Mucosa of descending colon (tissue), 3 donors: ENCODE measurements at places on chromosomes 11 and 22. TPM values are rescaled to one million over a fixed set of nuclear protein-coding genes. Genes with fewer than 3 reads are reported as not detected.

GRCh38 chr11:130068546-130068985 lies 1.1 kb upstream of the APLP2 start:
- DNase-seq, result no peak

DNA sequence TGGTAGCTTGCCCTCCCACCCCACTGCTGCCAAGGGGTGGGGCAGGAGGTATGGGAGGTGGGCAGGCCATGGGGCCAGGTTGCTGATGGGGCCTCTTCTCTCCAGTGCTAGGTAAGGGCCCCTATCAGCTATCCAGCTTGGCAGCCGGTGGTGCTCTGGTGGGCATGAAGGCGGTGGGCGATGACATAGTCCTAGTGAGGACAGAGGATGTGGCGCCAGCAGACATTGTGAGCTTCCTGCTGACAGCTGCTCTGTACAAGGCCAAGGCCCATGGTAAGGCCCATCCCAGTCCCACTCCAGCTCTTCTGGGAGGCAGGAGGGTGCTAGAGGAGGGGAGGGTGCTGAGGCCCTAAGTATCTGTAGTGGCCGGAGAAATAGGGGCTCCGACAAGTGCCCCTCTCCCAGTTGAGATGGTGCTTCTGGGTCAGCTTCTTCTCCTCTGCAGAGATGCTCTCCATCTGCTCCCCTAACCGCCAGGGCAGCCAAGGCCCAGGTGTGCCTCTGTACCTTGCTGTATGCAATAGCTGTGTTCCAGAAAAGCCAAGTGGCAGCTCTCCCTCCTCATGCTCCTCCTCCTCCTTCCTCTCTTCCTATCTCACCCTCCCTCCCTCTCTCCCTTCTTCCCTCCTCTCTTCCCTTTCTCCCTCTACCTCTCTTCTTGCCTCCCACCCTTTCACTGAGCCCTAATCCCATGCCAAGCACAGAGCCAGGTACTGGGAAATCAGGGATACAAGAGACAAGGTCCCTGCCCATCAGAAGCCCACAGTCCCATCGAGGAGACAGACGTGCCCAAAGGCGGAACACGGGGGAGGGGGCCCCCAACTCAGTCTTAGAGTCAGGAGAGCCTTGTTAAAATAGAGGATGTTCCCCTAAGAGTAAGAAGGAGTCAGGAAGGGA lies 55.3 kb downstream of the OTOG start:
- no peak for DNase-seq

- DNase-seq, result no peak
Measured at GRCh38 chr11:4454021-4454420, 4.9 kb downstream of the OR52K2 start.

GRCh38 chr11:19953336-19953735 lies 206.9 kb downstream of the DBX1 start:
- no peak for DNase-seq

GRCh38 chr11:111909378-111909777 lies 2.2 kb downstream of the CRYAB start:
- DNase-seq, result no peak

DNA sequence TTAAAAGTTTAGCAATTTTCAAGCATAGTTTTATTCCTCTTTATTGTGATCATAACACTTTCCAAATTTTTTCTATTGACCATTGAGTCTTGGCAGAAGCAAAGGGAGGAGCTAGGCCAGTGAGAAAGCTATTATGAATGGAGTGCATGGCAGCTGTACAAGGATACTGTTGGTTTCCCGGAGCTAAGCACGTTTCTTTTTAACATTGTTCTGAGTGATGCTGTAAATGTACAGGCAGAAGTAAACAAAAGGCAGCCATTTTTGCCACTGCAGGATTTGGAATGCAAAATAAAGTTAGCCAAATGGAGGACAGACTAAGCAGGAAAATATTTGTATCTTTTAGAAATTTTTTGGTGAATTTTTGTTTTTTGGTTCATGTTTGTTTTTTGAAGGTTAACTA lies 16.2 kb downstream of the CBL start:
- no peak for DNase-seq

- no peak for DNase-seq
Measured at GRCh38 chr11:85098996-85099395, 528.1 kb downstream of the DLG2 start.

DNA sequence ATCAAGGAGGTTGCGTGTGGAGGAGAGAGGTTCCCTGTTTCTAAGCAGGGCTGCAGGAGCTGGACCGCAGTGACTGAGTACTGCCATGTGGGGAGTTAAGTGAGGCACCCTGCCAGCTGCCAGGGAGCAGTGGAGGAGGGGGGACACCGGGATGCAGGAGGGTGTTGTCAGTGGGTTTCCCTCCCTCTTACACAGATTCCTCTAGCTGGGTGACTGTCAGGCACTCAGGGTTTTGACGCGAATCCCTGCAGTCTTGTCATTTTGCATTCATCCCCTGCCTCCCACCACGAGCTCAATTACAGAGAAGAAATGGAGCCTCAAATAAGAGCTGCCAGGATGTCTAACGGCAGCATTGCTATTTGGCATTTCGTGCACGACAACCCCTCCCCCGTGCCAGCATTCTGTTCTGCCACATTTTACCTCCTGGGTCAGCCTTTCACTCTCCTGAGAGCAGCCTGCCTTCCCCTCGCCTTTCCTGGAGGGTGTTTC lies 119.8 kb upstream of the SORL1-AS1 start:
- DNase-seq, result no peak

DNA sequence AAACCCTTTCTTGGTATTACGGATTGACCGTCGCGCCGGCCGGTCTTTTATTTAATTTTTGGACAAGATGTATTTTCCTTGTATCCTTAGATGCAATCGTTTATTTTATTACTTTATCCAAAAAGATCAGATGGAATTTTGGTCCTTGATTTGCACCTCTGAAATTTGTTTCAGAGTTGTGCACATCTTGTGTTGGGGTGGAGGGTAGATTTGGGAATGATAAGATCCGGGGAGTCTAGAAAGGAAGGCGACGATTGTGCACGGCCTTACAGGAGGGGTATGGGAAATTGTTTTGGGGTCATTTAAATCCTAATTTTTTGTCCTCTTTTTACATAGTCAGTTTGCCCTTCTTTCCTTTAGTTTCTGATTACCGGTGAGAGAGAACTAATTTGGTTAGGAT lies 1.4 kb downstream of the KDM2A start:
- DNase-seq, result no peak

DNA sequence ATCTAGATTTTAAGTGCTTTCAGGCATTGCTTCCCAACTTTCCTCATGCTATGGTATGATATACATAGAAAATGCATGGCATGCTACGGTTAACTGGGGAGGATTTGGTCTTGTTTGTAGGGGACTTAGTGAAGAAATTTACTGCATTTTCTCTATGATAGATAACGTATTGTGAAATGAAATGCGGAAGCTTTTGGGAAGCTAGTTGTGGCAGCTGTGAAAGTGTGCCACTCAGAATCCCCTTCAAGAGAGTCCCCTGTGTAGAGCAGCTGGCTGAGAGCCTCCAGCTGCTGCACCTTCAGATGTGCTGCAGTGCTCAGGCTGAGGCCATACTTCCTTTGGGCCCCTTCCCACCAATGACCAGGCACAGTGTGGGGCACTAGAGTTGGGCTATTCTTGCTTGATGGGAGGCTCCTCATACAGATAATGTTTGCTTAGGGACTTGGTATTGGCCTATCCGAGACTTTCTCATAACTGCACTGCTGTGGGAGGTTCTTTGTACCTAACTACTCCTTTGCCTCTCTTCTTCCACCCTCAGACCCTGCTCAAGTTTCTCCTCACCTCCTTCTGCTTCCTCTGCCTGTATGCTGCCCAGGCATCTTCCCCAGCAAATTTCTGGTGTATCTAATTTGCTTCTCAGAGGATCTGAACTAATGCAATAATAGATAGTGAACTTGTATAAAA lies 67.3 kb downstream of the HIPK3 start:
- DNase-seq, result no peak

GRCh38 chr11:124867700-124868099 lies 2.5 kb downstream of the ROBO3 start:
- peak; percentile 39 for DNase-seq

- no peak for DNase-seq
Measured at GRCh38 chr11:26712497-26712896, 9.4 kb downstream of the SLC5A12 start.

DNA sequence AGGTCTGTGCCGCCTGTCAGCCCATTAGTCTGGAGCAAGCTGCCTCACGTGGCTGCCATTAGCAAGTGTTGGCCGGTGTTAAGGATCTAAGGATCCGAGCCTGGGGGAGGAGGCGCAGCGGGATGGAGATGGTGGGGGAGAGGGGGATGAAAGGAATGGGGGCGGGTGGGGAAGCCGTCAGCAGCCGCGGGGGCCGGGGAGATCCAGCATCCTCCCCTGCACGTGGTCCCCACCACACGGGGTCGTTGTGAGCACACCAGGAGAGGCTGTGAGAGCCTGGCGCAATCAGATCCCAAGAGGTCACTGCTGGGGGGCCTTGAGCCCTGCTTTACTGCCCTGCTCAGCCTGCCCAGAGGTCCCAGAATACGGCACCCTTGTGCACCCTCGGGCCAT lies 7.3 kb downstream of the CABP7 start:
- DNase-seq, result peak; percentile 46

- no peak for DNase-seq
Measured at GRCh38 chr11:68905421-68906360, 2.0 kb downstream of the IGHMBP2 start.

DNA sequence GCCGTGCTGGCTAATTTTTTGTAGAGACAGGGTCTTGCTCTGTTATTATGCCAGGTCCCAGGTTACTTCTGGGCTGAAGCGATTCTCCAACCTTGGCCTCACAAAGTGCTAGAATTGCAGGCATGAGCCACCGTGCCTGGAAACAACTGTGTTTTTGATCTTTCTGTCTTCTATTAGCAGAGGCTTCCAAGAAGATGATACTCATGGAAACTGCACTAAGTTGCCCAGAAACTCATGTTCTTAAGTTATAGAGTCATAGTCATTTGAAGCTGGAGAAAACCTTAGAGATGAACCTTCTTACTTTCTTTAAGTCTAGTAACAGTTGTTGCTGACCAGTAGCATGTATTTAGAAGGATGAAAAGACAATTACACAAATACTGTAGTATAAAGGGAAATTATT lies 37.1 kb upstream of the HSPA8 start:
- no peak for DNase-seq

DNA sequence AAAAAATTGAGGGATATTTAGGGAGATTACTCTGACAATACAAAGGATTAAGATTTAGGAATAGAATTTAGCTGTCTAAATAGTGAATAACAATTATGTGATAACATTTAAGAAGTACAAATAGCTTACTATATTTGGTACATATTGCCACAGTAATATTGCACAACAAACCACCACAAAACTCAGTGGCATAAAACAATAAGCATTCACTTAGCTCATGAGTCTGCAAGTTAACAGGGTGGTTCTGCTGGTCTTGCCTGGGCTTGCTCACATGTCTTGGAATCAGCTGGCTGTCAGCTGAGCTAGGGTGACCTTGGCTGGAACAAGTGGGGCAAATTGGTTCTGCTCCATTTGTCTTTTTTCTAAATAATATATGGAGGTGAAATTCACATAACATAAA lies 115.1 kb downstream of the DCDC1 start:
- no peak for DNase-seq

DNA sequence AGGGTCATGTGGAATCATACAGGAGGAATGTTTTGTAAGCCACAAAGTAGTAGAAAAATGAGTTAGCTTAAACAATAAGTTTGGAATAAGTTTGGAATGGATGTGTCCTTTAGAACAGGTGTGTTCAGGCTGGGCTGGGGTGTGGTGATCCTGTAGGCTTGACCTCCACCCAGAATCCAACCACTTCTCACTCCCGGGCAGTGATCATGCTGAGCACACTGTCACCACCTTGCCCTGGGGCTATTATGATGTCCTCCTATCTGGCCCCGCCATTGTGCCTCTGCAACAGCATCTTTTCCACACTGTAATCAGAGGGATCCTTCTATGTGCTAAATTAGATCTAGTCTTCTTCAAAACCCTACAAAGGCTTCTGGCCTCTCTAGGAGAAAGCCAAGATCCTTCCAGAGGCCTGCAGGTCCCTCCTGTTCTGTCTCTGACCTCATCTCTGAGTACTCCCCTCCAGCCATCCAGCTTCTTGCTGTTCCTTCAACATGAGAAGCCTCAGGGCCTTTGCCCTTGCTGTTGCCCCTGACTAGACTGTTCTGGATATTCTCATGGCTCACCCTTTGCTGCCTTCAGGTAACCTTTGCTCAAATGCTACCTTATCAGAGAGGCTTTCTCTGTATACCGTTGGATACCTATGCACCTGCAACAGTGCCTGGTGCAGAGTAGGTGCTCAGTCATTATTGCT lies 18.8 kb upstream of the ACCSL start:
- DNase-seq, result no peak

DNA sequence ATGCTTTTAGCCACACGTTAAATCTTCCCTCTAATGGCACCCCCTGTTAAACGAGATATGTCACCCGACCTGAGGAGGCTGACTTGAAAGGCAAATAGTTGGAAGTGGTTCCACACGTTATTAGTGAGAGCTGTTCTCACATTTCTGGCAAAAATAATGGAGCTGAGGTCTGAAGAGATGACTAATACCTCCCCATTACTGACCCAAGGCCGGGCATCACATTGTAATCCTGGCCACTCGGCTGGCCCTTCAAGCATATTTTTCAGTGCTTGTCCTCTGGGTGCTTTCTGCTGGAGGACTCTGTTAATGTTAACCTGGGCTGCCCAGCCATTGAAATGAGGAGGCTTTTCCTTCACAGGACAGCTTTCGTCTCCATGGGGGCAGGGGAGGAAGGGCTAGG lies 260.0 kb upstream of the CADM1 start:
- DNase-seq, result no peak

GRCh38 chr11:128745311-128746136 lies 51.7 kb downstream of the FLI1 start:
- no peak for DNase-seq

RFPL2 gene
- total RNA-seq, result not detected

RAB38 gene
- total RNA-seq, result 1.1 TPM

CSNK2A3 gene
- total RNA-seq, result 2.1 TPM

NRIP3 gene
- 0.20 TPM for total RNA-seq

OR52K2 gene
- not detected for total RNA-seq

LGALS12 gene
- total RNA-seq, result 0.29 TPM

CYTH4 gene
- 13.3 TPM for total RNA-seq

CRKL gene
- total RNA-seq, result 48.7 TPM

ZBTB44 gene
- 56.8 TPM for total RNA-seq

LYVE1 gene
- 137 TPM for total RNA-seq

C1QTNF4 gene
- 3.5 TPM for total RNA-seq

MMP27 gene
- total RNA-seq, result 0.16 TPM

ARSA gene
- 87.9 TPM for total RNA-seq
